ENCODE measurements at places on chromosomes 1 and 21.

GRCh38 chr1:20349971-20350370 lies 59.3 kb downstream of the VWA5B1 start:
- no peak for DNase-seq

DNA sequence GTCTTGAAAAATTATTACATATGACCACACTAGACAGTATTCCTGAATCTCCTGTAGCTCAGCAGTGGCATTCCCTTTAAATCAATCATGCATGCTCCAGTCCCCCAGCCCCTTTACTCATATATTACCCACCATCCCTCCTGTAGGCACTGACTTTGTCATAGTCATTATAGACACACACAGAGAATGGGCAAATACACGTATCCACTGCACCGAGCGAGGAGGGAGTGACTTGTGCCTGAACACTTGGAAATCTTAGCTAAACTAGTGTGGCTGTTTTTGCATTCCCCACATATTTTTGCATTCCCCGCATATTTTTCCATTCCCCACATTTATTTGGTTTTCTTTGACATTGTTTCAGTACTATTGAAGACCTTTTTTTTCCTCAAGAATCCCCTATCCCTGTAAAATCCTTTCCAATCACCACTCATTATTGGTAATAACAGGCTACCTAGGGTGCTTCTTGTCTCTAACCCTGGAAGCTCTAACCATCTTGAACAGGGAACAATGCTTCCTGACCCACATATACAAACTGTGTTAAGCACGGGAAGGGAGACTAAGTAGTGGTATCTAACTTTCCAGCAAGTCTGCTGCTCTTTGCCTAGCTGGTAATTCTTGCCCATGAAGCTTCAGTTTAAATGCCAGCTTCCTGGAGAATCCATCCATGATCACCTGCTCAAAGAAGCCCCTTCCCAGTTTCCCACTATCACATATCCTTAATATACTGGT lies 534.4 kb upstream of the CAMK1G start:
- peak; percentile 60 for DNase-seq

DNA sequence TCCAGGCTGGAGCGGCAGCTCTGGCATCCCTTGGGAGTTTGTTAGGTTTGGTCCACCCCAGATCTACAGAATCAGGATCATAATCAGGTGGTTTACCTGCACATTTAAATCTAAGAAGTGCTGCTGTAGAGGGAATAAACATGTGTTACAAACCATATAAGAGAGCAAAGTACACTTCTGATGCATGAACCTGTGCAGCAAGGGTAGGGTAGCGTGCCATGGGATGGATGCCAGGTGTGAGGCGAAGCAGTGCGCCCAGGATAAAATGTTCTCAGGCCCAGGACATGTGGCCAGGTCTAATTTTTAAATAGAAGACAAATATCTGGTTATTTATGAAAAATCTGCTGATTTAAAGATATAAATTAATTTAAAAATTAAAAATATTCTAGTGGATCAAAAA lies 308.8 kb upstream of the USP24 start:
- no peak for DNase-seq

GRCh38 chr1:209080170-209080781 lies 503.2 kb upstream of the CAMK1G start:
- DNase-seq, result no peak

- DNase-seq, result no peak
Observed at GRCh38 chr1:160538985-160539651, 16.1 kb upstream of the SLAMF6 start.
